ENCODE measurements at places on chromosomes 16 and 17. TPM values are rescaled to one million over a fixed set of nuclear protein-coding genes. Genes with fewer than 3 reads are reported as not detected.

Gene SLC16A13
- 0.86 TPM for total RNA-seq

Gene MLLT6
- 8.4 TPM for total RNA-seq

Gene PKMYT1
- total RNA-seq, result 24.8 TPM

Gene IRX5
- total RNA-seq, result not detected

Gene NME1
- 304 TPM for total RNA-seq

Gene CRYBA1
- total RNA-seq, result not detected

Gene APOH
- total RNA-seq, result not detected

Gene TCAP
- total RNA-seq, result 0.35 TPM

Gene CCNF
- 25.2 TPM for total RNA-seq

Gene VTN
- 0.29 TPM for total RNA-seq

Gene CA7
- not detected for total RNA-seq

Gene ITGAX
- 0.86 TPM for total RNA-seq

Gene KRTAP4-5
- total RNA-seq, result not detected

Gene C1QL1
- total RNA-seq, result 9.0 TPM

Gene GCGR
- total RNA-seq, result not detected

Gene CES5A
- not detected for total RNA-seq

Gene PLA2G10
- not detected for total RNA-seq

Gene ELMO3
- total RNA-seq, result 0.58 TPM

Gene ANKS4B
- total RNA-seq, result not detected

Gene TEKT5
- total RNA-seq, result not detected

Gene TNK1
- 0.18 TPM for total RNA-seq

Gene P2RX5
- 7.8 TPM for total RNA-seq

Gene ALOX15B
- total RNA-seq, result 0.18 TPM

Gene ERCC4
- 11.5 TPM for total RNA-seq

Gene KRT36
- not detected for total RNA-seq

Gene PSME3
- total RNA-seq, result 85.0 TPM

Gene EVPLL
- not detected for total RNA-seq

Gene CD300E
- not detected for total RNA-seq

Gene RDM1
- 0.58 TPM for total RNA-seq

Gene TPPP3
- 3.2 TPM for total RNA-seq

Gene TSR1
- total RNA-seq, result 39.8 TPM

Gene CYGB
- total RNA-seq, result 18.7 TPM

Gene ZG16
- total RNA-seq, result not detected

Gene SCN4A
- total RNA-seq, result not detected

Gene C16orf74
- total RNA-seq, result 27.8 TPM

All from myometrial cell (primary cell).